Progenitor cell of endocrine pancreas (in vitro differentiated cells): ENCODE measurements at places on chromosomes 4 and X. TPM values are rescaled to one million over a fixed set of nuclear protein-coding genes. Genes with fewer than 3 reads are reported as not detected.

DNA sequence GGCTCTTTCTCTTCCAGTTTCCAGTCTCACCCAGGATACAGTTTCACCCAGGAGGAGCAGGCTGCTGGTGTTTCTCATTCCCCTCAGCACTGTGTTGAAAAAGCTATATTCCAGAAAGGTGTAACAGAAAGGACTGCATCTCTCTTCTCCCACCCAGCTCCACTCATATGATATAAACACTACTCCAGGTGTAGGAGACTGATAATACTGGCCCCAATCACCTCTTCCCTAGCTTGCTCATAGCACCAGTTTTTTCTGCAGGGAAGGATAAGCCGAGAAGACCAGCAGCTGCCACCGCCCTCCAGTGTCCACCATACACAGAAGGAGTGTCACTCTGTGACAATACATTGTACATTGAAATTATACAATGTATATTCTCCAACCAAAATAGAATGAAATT lies 105.5 kb upstream of the STK26 start:
- DNase-seq, result no peak

DNA sequence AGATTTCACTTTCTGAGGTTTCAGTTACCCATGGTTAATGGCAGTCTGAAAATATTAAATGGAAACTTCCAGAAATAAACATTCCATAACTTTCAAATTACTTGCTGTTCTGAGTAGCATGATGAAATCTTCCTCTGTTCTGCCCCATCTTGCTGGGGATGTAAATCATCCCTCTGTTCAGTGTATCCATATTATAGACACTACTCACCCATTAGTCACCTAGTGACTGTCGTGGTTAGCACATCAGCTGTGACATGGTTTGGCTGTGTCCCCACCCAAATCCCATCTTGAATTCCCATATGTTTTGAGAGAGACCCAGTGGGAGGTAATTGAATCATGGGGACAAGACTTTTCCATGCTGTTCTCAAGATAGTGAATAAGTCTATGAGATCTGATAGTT lies 125.5 kb upstream of the GIMD1 start:
- no peak for DNase-seq

- DNase-seq, result no peak
These were observed 62.7 kb upstream of the USP9X start for GRCh38 chrX:41022566-41022965.

DNA sequence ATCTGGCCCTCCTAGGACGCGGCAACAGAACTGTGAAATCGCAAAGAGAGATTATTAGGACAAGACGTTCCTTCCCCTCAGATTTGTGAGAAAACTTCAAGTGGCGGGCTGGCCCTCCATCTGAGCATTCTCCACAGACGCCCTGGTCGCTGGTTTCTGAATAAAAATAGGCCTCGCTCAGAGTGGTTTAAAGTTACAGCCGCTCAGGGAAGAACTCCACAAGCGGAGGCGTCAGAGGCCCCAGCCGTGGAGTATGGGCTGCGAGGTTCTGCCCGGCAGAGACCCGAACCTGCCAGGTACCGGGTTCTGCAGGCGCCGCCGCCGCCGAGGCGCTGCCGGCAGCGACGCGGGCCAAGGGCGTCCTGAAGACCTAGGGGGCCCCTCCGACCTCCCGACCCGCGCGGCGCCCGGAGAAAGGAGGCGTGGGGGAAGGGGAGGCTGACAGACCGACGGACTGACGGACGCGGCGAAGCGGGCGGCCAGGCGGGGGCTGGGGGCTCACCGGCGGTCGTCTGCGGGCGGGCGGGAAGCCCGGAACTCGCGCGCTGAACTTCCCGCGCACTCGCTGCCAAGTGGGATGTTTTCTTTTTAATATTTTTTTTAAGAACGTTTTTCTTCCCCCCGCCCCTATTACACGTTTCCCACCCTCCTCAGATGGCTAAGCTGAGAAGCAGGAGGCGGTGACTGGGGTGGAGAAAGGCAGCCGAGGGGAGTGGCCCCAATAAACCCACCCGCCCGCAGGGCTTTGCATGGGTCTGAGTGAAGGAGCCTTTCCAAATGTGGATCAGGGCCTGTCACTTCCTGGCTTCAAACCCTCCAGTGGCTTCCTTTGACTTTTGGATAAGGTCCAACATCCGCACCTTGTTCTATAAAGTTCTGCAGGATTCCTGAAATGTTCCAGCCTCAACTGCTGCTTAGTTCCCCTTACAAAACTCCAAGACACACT lies at the start of gene PABPC4L:
Gene PABPC4L (minus strand): TSS at position 574 of the 946 bp plus-strand sequence. CDS start 770 bp downstream, outside the sequence.
- peak; percentile 30 for DNase-seq

DNA sequence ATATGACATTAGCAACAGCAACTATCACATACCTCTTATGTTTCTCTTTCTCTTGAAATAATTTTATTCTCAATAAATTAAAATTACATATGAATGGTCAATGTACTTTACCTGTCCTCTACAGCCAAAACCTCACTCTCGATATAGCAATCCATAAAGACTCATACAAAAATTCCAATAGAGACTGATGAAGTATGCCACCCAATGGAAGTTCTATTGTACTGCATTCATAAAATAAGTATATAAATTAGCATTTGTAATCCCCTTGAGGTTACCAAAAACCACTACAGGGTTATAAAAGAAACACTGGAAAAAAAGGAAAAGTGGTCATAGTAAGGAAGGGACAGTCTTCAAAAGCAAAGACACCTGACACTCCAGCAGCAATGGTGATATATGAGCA lies 32.8 kb downstream of the CLDN2 start:
- no peak for DNase-seq

DNA sequence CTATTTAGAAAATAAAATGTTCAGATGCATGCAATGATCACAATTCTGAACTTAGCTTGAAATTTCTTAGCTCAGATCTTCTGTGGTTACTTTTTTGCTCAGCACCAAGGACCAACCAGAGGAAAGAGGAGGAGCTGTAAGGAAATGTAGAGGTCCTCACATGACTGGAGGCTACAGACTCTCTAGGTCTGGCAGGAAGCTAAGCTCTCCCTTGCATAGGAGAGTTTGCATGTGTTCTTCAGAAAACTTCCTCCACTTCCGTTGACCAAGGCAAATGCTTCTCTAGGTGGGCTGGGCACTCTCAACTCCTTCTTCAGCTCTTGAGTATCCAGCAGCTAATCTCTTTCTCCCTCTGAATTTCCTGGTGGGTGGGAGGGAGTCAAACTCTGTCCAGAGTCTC lies 119.6 kb downstream of the BTC start:
- no peak for DNase-seq

GRCh38 chr4:160265836-160266235 lies 1163.0 kb downstream of the RAPGEF2 start:
- DNase-seq, result no peak

The MAPK10 gene
- total RNA-seq, result 21.4 and 22.1 TPM in 2 replicates

The AVPR2 gene
- total RNA-seq, result not detected in 2 replicates

The ZBTB49 gene
- total RNA-seq, result 10.0 and 12.5 TPM in 2 replicates

- DNase-seq, result no peak
These were observed 39.4 kb upstream of the DDX60 start for GRCh38 chr4:168357941-168358340.

DNA sequence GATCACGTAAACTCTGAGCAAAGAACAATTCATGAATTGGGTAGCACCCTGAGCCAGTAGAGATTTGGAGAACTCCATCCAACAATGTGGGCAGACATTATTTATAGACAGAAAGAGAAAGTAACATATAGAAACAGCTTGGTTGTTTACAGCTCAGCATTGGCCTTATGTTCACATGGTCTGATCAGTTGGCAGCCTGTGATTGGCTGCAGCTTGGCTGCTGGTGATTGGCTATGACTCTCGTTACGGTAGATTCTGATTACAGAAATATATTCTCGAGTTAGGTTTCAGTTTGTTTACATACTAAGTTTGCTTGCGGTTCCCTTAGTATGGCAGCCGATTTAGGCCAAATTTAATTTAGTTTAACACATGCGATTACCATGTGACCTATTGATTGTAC lies 663.4 kb downstream of the RAPGEF2 start:
- no peak for DNase-seq

DNA sequence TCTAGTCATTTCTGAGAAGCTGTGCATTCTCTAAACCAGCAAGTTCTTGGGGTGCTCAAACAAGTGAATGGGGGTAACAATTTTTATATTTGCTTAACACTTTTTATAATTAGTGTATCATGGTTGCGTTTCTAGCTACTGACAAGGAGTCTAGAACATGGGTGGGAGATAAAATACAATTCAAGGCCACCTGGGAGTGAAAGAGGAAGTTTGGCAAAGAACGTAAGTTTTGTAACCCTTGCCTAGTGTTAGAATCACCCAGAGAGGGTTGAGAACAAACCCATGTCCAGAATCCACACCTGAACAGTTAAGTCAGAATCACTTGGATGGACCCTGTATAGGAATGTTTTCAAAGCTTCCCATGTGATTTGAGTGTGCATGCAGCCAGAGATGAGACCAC lies 92.7 kb downstream of the AFF2 start:
- no peak for DNase-seq

DNA sequence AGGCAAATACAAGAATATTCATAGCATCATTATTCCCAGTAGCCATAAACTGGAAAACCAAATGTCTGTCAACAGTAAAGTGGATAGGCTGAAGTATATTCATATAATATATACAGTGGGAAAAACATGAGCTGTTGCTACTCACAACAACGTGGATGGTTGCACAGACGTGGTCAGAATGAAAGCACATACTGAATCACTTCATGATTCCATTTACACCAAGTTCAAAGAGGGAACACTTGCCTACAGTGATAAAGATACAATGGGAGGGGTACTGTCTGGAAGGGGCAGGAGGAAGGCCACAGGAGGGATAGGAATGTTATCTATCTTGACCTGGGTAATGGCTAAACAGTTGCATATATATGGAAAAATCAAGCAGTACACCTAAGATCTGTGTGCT lies 25.3 kb downstream of the APBB2 start:
- DNase-seq, result no peak

DNA sequence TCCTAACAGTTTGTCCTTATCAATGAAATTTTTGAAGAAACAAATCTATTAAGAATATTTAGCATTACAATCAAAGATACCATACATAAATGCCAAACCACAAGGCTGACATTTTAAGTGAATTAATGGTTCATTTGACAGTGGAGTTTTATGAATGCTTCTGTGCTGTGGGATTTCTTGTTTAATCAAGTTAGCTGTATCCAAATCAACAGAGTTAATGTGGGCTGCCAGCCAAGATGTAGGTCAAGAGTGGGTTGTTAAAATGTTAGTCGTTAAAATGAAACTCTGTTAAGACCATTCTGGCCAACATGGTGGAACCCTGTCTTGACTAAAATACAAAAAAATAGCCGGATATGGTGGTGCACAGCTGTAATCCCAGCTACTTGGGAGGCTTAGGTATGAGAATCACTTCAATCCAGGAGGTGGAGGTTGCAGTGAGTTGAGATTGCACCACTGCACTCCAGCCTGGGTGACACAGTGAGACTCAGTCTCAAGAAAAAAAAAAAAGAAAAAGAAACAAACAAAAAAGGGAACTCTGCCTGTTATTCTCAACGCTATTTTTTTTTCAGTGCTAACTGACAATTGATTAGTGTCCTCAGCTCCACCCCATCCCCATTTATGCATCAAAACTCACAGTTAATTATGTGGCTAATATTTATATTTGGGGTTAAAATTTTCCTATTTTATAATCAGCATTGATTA lies 20.2 kb downstream of the GPAT3 start:
- DNase-seq, result no peak

The AMER1 gene
- total RNA-seq, result 12.6 and 12.9 TPM in 2 replicates

GRCh38 chrX:107678957-107679740 lies 50.8 kb downstream of the PRPS1 start:
- DNase-seq, result no peak

DNA sequence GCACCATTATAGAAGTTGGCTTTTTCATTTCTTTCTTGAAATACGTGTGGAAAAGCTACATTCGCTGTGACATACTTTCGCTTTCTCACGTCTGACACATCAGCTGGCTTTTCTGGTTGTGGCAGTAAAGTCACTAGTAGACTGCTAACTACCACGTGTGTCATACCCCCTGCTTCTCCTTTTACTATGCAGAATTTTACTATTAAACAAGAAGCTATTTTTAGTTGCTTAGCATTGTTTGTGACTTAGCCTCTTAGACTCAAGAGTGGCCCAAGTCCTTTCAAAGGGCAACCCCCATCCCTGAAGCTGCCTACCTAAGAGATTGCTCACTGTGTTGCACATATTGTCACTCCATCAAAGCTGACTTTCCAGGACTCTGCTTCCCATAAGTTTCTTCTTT lies 2.1 kb upstream of the IL2 start:
- no peak for DNase-seq

GRCh38 chr4:172982151-172982590 lies 186.4 kb upstream of the GALNT7 start:
- no peak for DNase-seq

The RAB9B gene
- 2.4 and 2.8 TPM in 2 replicates for total RNA-seq

GRCh38 chr4:34091451-34091850 lies 2152.9 kb downstream of the ARAP2 start:
- DNase-seq, result no peak

The NAT8L gene
- total RNA-seq, result 20.7 and 21.8 TPM in 2 replicates

DNA sequence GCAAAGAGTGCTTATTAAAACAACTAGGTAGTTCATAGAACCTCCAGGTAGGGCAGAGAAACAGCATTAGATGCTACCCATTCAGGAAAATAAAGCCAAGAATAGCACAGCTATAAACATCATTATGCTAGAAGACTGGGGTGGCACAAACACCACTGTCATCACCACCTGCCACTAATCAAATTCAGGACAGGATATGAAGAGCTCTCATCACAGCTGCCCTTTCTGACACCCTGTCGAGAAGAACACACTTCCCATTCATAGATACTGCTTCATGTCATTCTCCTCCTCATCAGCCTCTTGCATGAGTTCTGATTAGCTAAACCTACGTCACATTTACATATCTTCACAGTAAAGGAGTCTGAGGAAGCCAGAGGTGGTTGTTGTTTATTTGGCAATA lies 692.3 kb upstream of the HS3ST1 start:
- DNase-seq, result no peak

DNA sequence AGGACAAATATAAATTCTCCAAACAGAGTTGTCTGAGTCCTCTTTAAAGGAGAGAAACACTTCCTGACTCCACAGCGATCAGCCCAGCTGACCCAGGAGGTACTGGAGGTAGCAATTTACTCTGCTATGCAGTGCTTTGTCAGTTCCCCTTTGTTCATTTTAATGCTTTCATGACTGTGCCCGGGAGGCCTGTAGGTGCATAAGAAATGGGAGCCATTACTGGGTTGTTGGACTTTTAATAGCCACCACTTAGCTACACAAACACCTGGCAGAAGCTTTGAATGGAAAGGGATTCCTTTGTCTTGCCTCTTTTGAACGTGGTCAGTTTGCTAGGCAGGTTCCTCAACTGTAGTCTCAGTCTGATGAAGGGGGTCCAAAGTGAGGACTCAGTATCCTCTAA lies 59.0 kb upstream of the AFF2 start:
- DNase-seq, result no peak

- DNase-seq, result no peak
These were observed 49.6 kb downstream of the KLHL13 start for GRCh38 chrX:118066867-118067515.
